ENCODE measurements at places on chromosomes 2 and 18.

DNA sequence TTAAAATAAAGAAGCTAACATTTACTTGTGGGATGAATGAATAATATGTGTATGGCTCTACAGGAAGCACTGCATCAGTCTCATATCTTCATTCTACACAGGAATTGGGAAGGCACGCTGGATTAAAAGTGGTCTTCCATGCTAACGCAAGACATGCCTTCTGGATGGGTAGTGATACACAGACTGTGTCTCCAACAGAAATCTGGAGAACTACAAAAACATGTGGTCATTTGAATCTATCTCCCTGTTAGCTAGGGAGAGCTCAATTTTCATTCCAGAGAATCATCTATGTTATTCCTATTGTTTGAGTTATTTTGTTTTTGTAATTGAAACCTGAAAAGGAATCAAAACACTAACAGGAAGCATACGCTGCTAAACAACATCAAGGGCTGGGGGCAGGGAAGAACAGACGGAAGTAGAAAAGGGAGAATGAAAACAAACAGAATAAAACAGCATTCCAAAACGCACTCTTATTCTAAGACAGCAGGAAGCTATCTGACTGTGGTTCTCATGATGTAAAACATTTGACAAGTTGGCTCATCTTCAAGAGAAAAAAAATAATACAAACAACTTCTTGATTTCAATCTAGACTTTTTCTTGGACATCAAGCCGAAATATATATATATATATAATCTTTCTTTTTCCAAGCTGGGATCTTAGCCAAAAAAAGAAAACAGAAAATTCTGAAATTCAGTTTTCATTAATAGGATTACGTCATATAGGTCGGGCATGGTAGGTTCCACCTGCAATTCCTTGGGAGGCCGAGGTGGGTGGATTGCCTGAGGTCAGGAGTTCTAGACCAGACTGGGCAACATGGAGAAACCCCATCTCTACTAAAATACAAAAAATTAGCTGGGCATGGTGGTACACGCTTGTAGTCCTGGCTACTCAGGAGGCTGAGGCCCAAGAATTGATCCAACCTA lies 31.5 kb upstream of the ASNSD1 start:
- no peak for DNase-seq

GRCh38 chr2:15733867-15734673 lies 142.4 kb downstream of the DDX1 start:
- DNase-seq, result no peak

- DNase-seq, result no peak
Measured at GRCh38 chr2:99478632-99479031, 11.2 kb downstream of the REV1 start.

GRCh38 chr18:902229-902628 lies 2.4 kb upstream of the ADCYAP1 start:
- DNase-seq, result no peak

GRCh38 chr18:44945888-44946401 lies 265.3 kb downstream of the SETBP1 start:
- no peak for DNase-seq

DNA sequence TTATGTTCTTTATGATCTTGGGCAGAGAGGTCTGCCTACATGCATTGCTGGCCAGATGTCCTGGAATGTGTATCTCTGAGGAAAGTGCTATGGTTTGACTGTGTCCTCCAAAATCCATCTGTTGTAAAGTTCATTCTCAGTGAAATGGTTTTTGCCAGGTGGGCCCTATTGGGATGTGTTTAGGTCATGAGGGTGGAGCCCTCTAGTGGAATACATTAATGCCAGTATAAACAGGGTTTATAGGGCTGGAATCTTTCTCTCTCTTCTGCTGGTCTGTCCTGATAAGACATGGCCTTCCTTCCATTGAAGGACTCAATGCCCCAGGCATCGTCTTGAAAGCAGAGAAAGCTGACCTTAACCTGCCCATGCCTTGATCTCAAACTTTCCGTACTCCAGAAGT lies 258.5 kb downstream of the RPIA start:
- no peak for DNase-seq

GRCh38 chr2:15325296-15325695 lies 235.8 kb downstream of the NBAS start:
- no peak for DNase-seq

DNA sequence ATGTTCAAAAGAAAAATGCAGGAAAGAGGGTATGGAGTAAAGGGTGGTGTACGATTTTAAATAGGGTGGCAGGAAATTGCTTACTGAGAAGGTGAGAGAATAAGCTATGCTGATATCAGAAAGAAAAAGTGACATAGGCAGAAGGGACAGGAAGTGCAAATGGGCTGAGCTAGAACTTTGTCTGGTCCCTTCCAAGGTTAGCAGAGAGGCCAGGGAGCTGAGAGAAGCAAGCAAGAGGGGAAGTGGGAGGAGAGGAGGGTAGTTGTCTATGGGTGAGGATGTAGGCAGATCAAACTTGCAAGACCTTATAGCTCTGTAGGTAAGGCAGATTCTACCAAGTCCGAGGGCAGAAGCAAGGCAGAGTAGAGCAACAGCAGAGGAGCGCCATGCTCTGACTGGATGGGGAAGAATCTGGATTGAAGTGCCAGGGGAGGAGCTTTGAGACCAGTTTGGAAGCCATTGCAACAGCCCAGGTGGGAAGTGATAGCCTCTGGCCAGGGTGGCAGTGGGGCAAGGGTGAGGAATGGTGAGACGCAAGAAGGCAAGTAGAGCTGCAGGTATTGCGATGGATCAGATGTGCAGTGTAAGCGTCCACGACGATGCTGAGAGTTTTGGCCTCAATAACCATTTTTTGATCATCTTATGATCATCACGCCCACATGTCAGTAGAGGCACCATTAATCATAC lies 134.4 kb upstream of the APCDD1 start:
- no peak for DNase-seq

DNA sequence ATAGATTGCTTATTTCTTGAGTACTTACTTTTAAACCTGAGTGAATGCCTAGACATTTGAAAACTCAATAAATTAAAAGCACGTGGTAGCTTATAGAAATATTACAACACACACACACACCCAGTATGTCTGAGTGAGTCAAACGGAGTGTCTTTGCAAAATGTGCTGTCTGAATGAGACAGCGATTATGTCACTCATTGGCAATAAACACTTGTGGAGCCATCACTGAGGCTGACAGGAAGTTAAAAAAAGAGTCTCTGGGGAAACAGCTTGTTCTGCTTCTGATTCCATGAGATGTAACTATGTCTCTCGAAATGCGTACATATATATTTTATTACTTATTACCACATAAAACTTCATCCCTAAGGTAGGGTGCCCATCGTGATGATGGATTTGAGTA lies 22.3 kb upstream of the VPS4B start:
- DNase-seq, result no peak

- no peak for DNase-seq
Measured at GRCh38 chr2:137800386-137800785, 163.9 kb upstream of the HNMT start.

- no peak for DNase-seq
Measured at GRCh38 chr2:196218106-196218505, 46.7 kb upstream of the STK17B start.

DNA sequence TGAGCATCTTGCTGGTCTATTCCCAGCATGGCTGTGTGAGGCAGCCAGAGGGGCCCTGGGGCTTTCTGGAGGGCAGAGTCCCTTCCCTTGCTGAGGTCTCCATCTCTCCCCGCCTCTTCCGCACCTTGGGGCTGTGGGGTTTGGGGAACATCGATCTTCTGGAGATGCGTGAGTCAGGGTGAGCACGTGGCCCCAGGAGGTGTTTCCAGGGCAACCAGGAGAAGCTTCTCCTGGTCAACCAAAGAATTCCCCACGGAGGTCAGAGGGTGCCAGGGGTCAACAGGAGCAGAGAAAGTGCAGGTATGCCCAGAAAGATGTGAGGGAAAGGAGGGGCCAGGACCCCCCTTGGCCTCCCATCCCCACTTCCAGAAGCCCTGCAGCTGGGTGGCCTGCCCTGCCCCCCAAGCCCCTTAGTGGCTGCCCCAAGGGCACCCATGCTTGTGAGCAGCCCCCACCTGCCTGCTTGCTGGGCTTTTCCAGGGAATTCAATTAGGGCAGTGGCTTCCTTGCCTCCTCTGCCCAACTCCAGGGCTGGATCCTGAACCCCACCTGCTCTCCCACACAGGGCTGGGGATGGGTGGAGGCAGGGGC lies 2.8 kb upstream of the PROM2 start:
- no peak for DNase-seq

DNA sequence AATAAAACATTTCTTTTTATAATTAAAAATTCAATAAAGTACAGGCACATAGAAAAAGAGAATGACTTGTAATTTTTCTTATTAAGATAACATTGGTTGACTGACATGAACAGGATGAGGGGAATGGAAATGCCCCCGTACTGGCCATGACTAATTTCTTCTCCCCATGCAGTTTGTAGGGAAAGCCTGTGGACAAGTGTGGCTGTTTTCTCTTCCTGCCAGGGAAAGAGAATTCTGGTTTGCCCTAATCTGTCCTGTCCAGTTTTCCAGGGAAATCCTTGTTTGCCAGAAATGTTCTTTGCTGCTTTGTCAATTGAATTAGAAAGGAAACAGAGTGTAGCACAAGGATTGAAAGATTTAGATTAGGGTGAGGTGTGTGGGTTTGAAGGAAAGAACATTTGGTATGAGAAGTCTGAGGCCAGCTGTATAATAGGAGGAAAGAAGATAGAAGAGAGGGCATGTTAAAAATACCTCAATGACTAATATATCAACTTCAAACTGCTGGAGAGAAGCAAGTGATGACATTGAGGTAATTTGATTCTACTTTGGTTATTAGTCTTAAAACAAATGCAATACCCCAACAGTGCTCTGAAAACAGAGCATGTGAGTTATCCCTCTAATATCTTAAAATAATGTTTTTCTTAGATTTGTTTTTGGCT lies 593.9 kb upstream of the ZNF804A start:
- no peak for DNase-seq

GRCh38 chr2:114007436-114007835 lies 117.5 kb downstream of the ACTR3 start:
- DNase-seq, result no peak

DNA sequence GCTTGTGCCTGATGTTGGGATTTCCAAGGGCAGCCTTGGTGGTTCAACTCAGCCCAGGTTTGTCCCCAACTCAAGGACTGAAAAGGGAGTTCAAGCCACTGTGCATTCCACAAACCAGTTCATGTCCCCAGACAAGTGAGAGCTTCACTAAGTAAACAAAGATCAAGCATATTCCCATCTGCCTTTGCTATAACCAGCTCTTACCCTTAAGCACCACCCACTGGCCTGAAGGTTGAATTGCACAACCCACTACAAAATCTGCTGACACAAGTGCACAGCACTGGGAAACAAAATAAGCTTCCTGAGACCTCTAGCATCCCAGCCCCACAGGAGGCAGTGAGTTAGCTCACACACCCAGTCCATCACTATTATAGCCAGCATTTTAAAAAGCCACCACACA lies 516.7 kb downstream of the NR4A2 start:
- no peak for DNase-seq
